HuH-7.5 (cell line): ENCODE measurements at places on chromosomes 6 and 20.

GRCh38 chr6:50271266-50271665 is 221.5 kb upstream of the DEFB112 start:
- DNase-seq: no peak

GRCh38 chr20:60102665-60103210 is 144.5 kb downstream of the CDH26 start:
- no peak for DNase-seq

GRCh38 chr6:155881826-155882526 is 426.3 kb upstream of the NOX3 start:
- no peak for DNase-seq

- DNase-seq: no peak
These were observed 375.9 kb downstream of the RNF144B start for GRCh38 chr6:18763086-18763485.

GRCh38 chr6:91198588-91199255 is 611.9 kb upstream of the MAP3K7 start:
- no peak for DNase-seq

DNA sequence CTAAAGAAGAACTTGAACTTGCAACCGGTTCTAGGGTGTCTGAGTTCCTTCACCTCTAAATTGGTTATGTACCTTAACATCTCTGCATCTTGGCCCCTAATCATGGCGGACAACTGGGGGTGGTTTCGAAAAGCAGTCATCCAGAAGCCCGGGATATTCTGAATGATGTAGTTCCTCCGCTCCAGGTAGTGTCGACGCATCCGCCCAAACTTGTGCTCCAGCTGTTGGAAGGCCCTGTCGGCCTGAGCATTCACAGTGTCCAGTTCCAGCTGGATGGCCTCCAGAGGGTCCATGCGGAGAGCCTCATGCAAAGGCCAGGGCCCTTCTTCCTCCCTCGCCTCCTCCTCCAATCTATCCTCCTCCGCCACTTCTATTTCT is 887 bp downstream of the TSPYL1 start:
- peak; percentile 6 for DNase-seq

DNA sequence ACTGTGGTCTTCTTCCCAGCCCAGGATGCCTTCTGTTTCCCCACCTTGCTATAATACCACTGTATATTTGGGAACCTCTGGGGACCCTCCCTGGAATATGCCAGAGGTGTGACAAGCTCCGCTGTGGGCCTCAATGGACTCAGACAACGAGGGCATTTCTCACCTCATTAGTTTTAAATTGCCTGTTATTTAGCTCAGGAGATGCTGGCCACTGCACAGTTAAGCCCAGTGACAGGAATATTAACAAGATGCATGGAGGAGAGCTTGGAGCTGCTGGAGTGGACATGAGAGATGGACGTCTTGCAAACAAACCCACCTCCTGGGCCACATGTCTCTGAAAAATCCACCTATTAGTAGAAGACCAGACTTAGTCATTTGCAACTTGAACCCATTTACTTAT is 435.2 kb upstream of the CHD6 start:
- no peak for DNase-seq

- DNase-seq: no peak
These were observed 105.8 kb upstream of the RIPOR2 start for GRCh38 chr6:25041485-25042035.

DNA sequence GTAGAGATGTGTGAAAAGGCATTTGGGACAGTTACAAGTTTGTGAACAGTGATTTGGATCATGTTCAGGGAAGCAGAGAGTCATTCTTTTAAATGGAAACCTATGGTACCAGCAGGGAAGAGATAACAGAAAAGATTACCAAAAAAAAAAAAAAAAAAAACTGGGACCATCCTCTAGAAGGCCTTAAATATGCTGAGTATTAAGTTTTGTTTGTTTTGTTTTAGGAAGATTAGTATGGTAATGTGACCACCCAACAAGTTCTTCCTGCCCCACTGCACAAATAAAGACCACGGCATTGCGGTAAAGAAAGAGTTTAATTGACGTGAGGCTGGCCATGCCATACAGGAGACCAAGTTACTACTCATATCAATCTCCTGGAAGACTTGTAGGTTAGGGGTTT is 946.2 kb downstream of the KIF16B start:
- no peak for DNase-seq

DNA sequence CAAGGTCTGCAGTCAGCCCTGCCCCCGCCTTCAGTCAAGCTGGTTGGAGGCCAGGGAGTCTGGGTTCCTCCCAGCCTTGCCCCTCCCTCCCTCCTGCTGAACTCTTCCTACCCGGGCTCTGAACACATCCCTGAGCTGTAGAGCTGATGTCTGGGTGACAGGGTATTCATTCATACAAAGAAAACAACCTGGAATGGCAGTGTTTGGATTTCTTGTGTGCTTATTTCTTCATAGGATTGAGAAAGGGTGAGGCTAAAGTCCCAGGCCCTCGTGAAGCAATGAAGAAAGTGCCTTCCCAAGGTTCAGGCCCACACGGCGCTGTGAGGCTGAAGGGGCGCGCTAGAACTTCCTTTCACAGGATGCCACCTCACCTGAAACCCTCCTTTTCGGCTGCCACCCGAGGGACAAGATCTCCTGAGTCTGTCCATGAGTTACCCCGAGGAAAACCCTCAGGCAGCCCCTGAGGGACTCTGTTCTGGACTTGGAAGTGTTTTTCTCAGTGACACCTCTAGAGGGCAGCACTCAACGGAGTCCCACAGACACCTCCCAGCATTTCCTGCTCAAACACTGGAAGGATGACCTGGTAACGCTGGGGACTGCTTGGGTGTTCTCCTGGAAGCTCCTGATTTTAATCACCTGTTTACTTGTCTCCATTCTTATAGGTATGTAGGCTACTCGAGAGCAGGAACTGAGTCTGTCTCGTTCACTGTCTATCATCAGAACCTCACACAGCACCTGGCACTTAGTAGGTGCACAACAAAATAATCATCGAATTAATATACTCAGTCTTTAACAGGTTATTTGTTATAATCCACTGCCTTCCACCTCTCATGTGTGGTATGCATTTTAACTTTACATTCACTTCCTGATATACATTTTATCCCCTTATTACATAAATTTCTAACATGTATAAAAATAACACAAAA is 11.8 kb upstream of the GSTA1 start:
- DNase-seq: peak; percentile 28

GRCh38 chr20:41786158-41786557 is 168.0 kb upstream of the CHD6 start:
- DNase-seq: no peak

- no peak for DNase-seq
These were observed 461.6 kb downstream of the ADGRB3 start for GRCh38 chr6:69096681-69097080.

- DNase-seq: no peak
These were observed 120.4 kb downstream of the KHDC1L start for GRCh38 chr6:73104921-73105320.

GRCh38 chr20:24450624-24451376 is 18.6 kb upstream of the SYNDIG1 start:
- no peak for DNase-seq

- DNase-seq: no peak
These were observed 92.3 kb downstream of the CDK19 start for GRCh38 chr6:110723017-110723416.

GRCh38 chr6:122818866-122819265 is 29.8 kb downstream of the SMPDL3A start:
- DNase-seq: no peak

DNA sequence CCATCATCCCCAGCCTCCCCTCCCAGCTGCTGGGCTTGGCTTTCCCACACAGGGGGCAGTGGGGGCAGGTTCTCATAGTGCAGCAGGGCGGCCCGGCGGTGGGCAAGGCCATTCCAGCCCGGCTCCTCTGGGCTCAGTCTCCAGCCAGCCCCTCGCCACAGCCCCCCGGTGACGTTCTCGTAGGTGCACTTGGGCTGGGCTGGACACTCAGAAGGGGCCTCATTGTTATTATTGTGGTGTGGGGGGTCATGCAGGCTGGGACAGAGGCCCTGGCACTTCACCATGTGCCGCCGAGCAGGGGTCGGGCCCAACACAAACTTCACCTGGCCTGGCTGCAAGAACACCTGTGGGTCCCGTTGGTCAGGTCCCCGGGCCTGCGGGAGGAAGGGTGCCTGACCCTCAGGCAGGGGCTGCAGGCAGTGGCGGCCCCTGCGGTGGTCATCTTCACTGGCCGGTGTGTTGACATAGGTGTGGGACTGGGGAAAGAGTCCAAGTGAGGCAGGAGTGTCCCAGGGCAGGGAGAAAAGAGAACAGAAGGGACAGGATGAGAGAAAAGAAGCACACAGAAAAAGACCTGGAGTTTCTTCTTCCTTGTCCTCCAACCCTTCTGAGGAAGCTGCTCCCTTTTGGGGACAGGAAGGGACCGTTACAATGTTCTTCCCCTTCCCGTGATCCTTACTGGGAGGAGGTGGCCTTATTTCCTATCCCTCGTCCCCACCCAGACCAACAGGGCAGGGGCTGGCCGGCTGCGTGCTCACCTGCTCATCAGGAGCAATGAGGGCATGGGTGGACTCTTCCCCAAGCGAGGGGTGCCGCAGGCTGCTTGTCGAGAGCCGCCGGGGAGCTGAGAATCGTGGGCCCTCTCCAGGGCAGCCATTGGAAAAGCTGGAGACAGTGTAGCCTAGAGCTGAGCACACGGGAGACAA is 8.4 kb downstream of the FRS3 start:
- no peak for DNase-seq

DNA sequence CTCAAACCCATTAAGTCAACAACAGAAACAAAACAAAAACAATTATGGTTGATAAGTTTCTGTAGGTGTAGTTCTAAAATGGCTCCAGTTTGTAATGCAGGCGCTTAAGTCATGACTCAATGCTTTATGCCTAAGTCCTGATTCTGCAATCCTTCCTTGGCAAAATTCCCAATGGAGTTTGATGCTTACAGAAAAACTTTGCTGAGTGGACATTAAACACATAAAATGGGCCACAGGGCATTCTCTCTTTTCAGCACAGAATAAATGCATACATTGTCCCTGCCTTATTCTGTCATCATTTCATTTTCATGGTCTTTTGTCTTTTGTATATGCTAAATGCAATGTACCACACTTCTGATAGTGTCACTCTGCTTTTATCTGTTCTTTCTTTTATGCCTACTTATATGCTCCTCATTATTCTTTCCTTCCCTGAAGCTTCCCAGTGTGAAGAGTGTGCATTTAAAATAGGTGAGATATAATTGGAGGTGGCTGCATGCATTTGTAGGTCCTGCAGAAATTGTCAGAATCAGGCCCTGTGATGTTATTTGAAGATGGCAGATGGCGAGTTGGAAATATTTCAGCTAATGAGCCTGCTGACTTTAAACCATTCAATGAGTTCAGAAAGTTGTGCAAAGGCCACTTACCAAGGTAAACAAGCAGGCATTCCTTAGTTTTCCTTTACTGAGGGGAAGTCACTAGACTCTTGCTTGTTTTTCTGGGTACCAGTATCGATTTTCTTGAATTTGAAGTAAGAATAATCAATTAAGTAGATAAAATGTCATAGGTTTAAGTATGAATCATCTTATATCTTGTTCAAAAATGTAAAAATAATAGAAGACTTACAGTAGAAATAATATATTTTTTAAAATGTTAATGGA is 313.1 kb downstream of the TRDN start:
- no peak for DNase-seq

- no peak for DNase-seq
These were observed 529 bp downstream of the UBE2C start for GRCh38 chr20:45813006-45813340.

GRCh38 chr20:58340151-58340550 is 30.6 kb downstream of the RAB22A start:
- no peak for DNase-seq

GRCh38 chr6:76707630-76708029 is 635.2 kb upstream of the IMPG1 start:
- no peak for DNase-seq

DNA sequence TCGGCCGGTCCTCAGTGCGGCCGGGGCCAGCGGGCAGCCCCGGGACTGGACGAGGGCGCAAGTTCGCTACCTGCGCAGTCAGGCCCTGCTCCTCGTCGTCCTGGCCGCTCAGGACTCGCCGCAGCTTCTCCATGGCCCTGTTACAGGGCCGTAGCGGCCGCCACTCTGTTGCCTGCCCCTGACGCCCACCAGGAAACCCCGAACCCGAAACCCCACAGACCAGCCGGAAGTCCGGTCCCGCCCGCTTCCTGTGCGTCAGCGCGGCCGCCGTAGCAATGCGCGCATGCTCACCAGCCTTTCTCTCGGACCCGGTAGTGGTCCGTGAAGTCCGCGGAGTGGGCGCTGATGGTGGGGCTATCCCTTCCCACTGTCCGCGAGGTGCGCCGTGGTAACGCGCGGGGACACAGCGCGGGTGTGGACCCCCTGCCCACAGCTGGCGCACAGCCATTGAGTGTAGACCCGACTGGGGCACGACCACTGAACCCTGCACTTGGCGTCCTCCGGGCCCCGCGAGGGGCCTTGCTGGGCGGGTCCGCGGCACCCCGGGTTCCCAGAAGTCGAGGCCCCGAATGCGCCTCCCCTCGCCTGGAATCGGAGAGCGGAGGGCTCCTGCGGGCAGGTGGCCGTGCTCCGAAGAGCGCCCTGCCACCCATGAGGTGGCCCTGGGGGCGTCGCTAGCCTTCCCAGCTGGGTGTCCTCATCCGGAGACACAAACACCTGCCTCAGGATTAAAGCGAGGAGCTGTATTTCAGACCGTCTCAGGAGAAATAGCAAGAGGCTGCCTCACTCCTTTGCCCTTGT is at the start of gene SFT2D1:
Gene SFT2D1 (minus strand): TSS at position 197 of the 801 bp plus-strand sequence. CDS start 64 bp downstream, at position 133.
- peak; percentile 77 for DNase-seq

DNA sequence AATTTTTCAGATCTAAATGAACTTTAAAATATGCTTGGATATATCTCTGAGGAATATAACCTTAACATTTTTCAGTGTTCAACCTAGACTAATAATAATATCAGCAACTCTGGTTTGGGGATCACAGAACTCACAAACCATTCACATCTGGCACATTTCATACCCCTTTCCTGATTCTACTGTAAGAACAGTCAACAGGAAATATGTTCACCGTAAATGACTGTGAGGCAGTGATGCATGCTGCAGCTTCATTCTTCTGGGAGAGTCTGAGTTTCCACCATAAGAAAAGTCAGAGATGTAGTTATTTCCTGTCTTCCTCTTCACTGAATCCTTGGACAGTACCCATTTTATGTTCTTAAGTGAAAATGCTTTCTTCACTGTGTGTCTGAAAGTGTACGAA is 134.2 kb upstream of the IFNGR1 start:
- no peak for DNase-seq

GRCh38 chr6:64644024-64644423 is 1008.4 kb downstream of the PHF3 start:
- no peak for DNase-seq

GRCh38 chr6:105608711-105609374 is 206.0 kb upstream of the PREP start:
- DNase-seq: no peak
